ENCODE measurements at places on chromosomes 7 and 10. TPM values are rescaled to one million over a fixed set of nuclear protein-coding genes. Genes with fewer than 3 reads are reported as not detected.
A peak's percentile ranks its signal among the peaks of the same experiment; 100 is the strongest.

DNA sequence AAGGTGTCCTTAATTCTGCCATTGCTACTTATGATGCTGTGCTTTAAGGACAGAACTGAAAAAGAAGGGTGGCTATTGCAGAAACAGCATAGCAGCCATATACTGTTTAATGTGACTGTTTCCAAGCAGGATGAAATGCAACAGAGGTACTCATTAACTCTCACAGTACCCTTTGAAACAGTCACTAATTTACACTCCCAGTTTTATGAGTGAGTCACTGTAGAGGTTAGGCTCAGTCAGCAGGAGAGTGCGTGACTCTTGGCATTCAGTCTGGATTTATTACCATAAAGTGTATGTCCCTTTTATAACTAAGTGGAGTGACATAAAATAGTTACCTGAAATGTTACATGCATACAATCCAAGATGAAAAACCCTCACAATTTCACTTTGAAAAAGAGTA, 27.7 kb downstream of the ALDH18A1 start:
- peak; percentile 10 for DNase-seq

The TUBB8 gene
- polyA plus RNA-seq: 0.22 TPM

The TEX47 gene
- not detected for polyA plus RNA-seq

The XRCC2 gene
- polyA plus RNA-seq: 9.0 TPM

The SPDYE5 gene
- 4.8 TPM for polyA plus RNA-seq

The ERCC6 gene
- polyA plus RNA-seq: 17.6 TPM

DNA sequence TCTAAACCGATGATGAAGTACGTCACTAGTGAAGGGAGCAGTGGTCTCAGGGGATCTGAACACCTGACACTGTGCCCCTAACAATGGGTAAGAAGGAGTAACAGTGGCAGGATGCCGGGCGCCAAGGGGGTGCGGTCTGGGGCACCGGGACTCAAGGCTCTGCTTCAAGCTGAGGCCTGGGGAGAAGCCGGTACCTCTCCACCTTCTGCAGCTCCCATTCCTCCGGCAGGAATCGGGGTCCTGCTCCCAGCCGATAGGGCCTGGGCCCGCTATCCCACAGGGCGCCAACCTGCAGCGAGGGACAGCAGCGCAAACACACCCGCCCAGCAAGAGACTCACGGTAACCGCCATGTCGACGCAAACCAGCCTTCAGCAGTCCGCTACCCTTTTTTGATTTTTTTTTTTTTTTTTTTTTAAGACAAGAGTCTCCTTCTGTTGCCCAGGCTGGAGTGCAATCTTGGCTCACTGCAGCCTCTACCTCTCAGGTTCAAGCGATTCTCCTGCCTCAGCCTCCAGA, 8.8 kb upstream of the CHST12 start:
- no peak for DNase-seq

DNA sequence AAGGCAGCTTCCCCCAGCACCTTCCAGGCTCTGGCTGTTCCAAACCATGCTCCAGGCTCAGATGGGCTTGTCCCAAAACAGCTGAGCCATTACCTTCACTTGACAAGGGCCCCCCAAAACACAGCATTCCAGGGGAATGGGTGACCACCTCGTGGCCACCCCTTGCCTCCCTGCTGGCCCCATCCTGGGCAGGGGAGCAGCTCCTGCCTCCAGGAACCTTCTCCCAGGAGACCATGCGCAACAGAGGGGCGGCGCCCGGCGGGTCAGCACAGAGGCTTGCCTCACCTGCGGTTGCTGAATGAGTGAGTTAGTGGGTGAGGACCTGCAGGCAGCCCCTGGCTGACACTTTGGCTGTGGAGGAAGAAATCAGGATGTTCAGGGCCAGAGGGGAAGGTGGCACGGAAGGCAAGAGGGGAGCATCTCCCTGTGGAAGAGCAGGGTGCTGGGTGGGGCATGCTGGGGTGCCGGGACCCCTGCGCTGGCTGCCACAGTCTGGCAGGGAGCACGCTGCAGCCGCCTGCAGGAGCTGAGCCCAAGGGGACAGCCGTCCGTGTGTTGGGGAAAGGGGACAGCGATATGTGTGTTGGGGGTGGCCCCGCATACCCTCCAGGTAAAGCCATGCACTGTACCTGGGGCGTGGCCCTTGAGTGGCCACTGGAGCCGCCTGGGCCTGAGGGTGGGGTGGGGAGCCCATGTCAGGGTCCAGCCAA, 54.7 kb downstream of the PWWP2B start:
- DNase-seq: no peak

Measured in left renal pelvis (tissue), 4 donors.